Activated CD8-positive, alpha-beta T cell treated with anti-CD3 and anti-CD28 coated beads for 36 hours (primary cell): ENCODE measurements at places on chromosomes 4 and X. TPM values are rescaled to one million over a fixed set of nuclear protein-coding genes. Genes with fewer than 3 reads are reported as not detected.

GRCh38 chr4:40335525-40335894 is 377 bp downstream of the CHRNA9 start:
- no peaks in the 10 kb centered on the region for H3K36me3 ChIP-seq
- peaks cover 2% of the 10 kb centered on the region for H3K27me3 ChIP-seq
- no peak overlapping the region for H3K4me3 ChIP-seq
- DNase-seq, result no peak
- peaks cover 4% of the 10 kb centered on the region for H3K4me1 ChIP-seq

DNA sequence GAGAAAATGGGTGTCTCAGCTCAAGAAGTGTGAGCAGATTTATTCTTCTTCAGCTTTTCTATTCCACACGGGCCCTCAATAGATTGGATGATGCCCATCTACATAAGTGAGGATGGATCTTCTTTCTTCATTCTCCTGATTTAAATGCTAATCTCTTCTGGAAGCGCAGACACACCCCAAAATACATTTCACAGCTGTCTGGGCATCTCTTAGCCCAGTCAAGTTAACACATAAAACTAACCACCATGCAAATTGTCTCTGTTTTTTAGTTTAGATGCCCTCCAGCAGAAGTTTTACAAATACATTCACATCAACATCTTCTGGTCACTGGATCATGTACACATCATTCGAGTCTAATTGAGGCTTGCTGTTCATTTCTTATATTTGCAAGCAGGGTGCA is 249.0 kb upstream of the VCX3A start:
- no peaks in the 10 kb centered on the region for H3K4me1 ChIP-seq
- no peak overlapping the region for H3K4me3 ChIP-seq
- no peak overlapping the region for H3K27ac ChIP-seq
- no peak for DNase-seq

DNA sequence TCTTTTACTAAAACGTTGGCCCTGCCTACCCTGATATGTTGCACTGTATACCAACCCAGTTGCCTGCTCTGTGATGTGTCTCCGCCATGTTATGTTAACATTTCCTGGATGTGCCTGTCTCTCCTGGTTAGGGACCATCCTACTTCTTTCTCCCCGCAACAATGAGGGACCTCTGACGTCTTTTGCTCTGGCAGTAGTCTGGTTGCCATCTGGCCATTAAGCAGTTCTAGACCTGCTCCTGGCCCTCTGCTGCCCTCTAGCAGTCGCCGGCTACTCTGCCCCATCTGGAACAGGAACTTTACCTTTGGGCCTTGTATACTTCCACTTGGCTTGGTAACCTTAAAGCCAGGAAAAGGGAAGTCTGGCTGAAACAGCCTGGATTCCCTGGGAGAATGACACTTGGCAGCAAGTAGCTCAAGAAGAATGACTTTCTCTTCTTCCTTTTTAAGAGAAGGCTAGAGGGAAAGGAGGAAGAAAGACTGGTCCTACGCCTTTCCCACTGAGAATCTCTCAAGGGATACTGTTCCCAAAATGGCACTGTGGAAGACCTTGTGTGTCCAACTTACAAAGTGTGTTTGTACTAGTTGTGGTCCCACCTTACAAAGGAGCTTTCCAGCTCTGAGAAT is 63.5 kb downstream of the GPC3 start:
- no peak overlapping the region for H3K27ac ChIP-seq
- H3K4me1 ChIP-seq, result peaks cover 12% of the 10 kb centered on the region
- no peaks in the 10 kb centered on the region for H3K27me3 ChIP-seq
- peak; percentile 45 for DNase-seq

DNA sequence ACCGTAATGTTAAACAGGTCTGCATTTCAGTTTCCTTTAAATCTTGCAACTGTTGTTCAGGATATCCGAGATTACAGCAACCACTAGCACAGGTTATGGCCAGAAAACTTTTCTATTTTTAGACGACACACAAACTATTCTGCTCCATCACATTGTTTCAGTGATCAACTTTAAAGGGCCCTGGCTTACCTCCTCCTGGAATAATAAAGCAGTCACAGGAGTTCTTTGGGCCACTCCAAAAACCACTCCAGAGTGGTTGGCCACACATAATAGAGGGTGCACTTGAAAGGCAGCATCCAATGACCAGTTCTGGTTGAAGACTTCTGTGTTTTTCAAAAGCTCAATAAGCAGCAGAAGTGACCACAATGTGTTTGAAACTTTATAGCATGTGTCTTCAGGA is 118.9 kb downstream of the RAB28 start:
- DNase-seq, result no peak
- no peaks in the 10 kb centered on the region for H3K4me1 ChIP-seq
- no peak overlapping the region for H3K27ac ChIP-seq

- no peaks in the 10 kb centered on the region for H3K4me1 ChIP-seq
- no peak overlapping the region for H3K27ac ChIP-seq
- DNase-seq, result no peak
- H3K36me3 ChIP-seq, result no peaks in the 10 kb centered on the region
Observed at GRCh38 chr4:168651374-168651773, 154.5 kb downstream of the PALLD start.

DNA sequence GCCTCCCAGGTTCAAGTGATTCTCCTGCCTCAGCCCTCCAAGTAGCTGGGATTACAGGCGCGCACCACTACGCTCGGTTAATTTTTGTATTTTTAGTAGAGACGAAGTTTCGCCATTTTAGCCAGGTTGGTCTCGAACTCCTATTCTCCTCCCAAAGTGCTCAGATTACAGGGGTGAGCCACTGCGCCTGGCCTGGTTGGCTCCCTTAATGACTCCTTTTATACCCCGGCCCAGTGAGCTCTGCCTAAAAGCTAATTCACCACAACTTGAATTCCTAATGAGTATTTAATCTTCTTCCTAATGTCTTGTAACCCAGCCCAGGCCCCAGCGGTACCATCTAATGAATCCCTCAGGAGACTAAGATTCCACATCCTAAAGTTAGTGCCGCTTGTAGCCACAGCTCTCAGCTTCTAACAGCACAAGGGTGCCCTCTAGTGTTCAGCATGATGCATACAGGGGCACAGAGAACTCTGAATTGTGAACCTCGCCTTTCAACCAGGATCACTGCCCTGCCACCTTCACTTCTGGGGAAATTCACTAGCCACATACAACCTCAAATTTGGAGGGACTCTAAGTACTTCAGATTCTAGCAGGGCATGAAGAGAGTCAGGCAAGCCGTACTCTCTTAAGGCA is 89.5 kb downstream of the OR13H1 start:
- H3K36me3 ChIP-seq, result no peaks in the 10 kb centered on the region
- peak; percentile 47 for DNase-seq
- H3K4me1 ChIP-seq, result no peaks in the 10 kb centered on the region
- no peaks in the 10 kb centered on the region for H3K27me3 ChIP-seq
- H3K4me3 ChIP-seq, result no peak overlapping the region

DNA sequence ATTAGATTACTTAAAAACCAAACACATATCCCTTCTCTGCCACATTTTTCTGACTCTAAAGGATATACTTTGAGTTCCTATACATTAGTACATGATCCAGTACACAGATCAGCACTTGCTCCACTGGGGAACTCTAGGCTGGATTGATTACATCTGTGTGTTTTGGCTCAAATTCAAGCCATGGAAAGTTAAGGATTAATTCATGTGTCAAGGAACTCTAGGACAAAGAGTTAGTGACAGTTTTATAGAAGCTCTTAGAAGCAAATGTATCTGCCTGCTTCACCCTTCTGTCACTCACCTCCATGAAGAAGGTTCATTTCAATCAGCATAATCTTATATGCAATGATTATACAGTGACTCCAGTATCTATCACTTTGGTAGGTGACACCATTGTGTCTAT is 43.2 kb downstream of the SCFD2 start:
- no peaks in the 10 kb centered on the region for H3K27me3 ChIP-seq
- H3K4me3 ChIP-seq, result no peak overlapping the region
- no peak overlapping the region for H3K27ac ChIP-seq
- peaks cover 30% of the 10 kb centered on the region for H3K4me1 ChIP-seq
- H3K36me3 ChIP-seq, result peaks cover 19% of the 10 kb centered on the region
- no peak for DNase-seq

GRCh38 chr4:184850431-184851199 is 24.8 kb upstream of the ACSL1 start:
- no peak overlapping the region for H3K27ac ChIP-seq
- DNase-seq, result no peak
- H3K36me3 ChIP-seq, result no peaks in the 10 kb centered on the region

DNA sequence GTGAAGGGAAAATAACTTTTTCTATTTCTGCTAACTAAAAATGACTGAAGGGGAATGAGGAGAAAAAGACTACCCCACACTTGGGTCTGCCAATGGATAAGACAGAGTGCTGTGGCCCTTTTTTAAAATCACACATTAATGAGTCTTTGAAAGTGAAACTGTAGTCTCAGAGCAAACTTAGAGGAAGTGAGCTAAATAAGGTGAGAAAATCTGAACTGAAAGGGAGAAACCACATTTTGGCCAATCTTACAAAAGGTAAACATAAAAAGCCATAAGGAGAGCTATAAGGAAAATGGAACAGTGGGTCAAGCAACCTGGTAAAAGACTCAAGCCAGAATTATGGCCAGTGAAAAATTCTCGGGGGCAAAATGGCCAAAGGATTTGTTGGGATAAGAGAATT is 755.1 kb upstream of the IGFBP7 start:
- no peak for DNase-seq
- no peaks in the 10 kb centered on the region for H3K27me3 ChIP-seq
- H3K36me3 ChIP-seq, result no peaks in the 10 kb centered on the region
- H3K27ac ChIP-seq, result no peak overlapping the region
- H3K4me1 ChIP-seq, result no peaks in the 10 kb centered on the region

DNA sequence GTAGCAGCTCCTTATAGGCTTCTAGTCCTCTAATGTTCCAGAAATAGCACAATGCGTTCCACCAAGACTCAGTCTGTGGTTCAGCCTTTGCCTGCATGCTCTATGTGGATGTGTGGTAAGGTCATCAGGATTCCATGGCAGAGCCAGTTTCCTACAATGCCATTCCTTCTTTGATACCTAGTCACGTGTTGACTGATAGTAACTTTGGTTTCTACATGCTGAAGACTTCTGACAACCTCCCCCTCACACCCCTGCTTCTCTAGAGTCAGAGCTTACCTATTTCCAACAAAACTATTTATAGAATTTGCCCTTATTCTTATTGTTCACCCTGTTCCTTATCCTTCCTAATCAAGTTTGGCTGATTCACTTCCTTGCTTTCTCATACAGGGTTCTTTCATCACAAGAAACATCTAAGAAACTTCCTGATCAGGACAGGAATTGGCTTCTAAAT is 81.1 kb downstream of the CT47B1 start:
- H3K4me3 ChIP-seq, result no peak overlapping the region
- H3K27ac ChIP-seq, result no peak overlapping the region
- no peak for DNase-seq
- H3K36me3 ChIP-seq, result no peaks in the 10 kb centered on the region
- peaks cover 26% of the 10 kb centered on the region for H3K4me1 ChIP-seq

GRCh38 chr4:186351668-186352194 is 85.7 kb downstream of the F11 start:
- no peaks in the 10 kb centered on the region for H3K36me3 ChIP-seq
- no peak overlapping the region for H3K4me3 ChIP-seq
- H3K27ac ChIP-seq, result no peak overlapping the region
- DNase-seq, result no peak
- no peaks in the 10 kb centered on the region for H3K27me3 ChIP-seq
- H3K4me1 ChIP-seq, result no peaks in the 10 kb centered on the region

GRCh38 chr4:26217961-26218676 is 102.7 kb upstream of the RBPJ start:
- peaks cover 6% of the 10 kb centered on the region for H3K4me1 ChIP-seq
- H3K4me3 ChIP-seq, result no peak overlapping the region
- H3K36me3 ChIP-seq, result no peaks in the 10 kb centered on the region
- peaks cover 8% of the 10 kb centered on the region for H3K27me3 ChIP-seq
- DNase-seq, result no peak

RTL5 gene
- total RNA-seq, result 0.18 TPM

KLF8 gene
- 1.2 TPM for total RNA-seq

SERPINA7 gene
- total RNA-seq, result not detected

SCOC gene
- total RNA-seq, result 44.6 TPM
